ENCODE measurements at places on chromosomes 7 and 10.

GRCh38 chr10:69866688-69867461 is 65.2 kb downstream of the COL13A1 start:
- DNase-seq: no peak

GRCh38 chr7:70660819-70661191 is 471.1 kb upstream of the GALNT17 start:
- DNase-seq: peak; percentile 27

DNA sequence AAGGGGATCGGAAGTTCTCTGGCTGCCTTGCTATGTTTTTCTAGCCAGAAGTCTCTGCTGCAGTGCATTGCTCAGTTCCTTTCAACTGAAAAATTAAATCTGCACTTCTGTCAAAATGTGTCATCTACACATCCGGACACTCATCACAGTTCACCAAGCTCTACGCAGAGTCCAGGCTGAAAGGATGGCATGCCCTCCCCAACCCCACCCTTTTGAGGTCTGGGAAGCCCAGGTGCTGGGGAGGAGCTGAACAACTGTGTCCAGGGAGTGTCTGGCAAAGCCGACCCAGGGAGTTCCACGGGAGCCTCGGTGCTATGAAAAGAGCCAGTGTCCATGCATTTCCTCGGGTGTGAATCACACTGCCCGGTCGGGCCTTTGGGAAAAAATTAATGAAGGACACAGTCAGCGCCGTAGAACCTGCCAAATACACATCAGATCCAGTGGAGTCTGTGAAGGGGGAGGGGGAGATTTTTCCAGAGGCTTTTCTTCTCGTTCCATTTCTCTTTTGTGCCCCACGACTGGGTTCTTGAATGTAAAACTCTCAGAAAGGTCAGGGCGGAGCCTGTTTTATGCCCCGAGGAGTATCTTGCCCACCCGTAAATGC is 757 bp upstream of the PALS2 start:
- DNase-seq: peak; percentile 17

GRCh38 chr10:131109291-131109690 is 202.2 kb downstream of the TCERG1L start:
- DNase-seq: no peak

DNA sequence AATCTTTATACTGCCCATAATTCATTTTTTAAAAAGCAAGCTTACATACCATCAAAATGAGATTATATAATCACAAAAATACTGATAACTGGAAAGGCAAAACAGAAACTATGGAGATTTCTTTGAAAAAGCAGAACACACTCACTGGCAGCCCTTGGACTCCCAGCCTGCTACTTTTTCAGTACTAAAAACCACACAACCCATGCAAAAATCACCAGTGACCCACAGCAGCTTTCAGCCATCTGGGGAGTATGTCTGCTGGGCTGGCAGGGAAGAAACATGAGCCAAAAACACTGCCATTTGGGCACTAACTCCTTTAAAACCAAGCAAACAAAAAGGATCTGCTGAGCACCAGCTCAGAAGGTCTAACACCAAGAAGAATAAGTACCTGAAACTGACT is 80.0 kb upstream of the DDC start:
- DNase-seq: no peak

DNA sequence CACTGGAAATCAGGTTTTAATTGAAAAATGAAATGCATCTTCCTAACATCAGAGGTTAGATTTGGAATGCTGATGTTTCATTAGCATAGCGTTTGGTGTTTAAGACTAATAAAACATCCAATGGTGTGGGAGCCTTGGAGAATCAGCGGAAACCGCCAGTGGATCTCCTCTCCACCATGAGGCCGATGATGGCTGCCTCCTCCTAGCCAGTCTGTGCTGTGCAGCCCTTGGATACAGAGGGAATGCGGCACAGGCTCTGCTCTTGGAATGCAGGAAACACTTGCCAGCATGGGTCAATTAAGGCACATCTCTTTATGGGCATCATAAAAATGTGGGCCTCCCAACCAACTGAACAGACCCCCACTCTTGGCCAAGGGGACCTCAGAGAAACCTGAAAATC is 259.9 kb downstream of the GLRX3 start:
- DNase-seq: no peak

DNA sequence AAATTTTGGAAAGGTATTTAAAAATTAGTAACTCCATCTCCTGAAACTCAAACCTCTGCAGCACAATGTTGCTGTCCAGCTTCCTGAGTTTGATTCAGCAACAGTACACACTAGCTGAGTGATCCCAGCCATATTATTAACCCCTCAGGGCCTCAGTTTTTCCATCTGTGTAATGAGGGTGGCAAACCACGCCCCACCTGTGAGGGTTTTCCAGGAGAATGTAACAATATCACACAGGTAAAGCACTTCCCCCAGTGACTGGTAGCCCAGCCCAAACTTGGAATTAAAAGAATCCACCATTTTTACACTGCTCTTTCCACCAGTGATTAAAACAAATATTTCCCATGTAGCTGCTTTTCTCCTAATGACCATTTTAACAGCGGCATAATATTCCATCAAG is 122.4 kb downstream of the SORBS1 start:
- no peak for DNase-seq

DNA sequence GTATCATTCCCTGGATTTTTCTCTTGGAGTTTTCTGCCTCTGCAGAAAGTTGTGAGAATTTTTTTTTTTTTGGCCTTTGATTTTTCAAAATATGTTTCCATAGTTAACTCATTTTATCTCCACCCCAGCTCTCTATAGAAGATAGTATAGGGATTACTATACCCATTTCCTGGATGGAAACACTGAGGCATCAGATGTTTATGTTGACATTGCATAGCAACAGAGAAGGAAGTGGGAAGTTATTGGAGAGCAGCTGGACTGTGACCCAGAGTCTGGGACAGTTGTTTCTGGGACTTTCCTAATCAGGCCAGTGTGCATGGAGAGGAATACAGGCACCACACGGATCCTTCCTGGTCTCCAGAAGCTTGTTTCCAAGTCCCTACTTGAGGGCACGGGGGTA is 158.0 kb downstream of the CDH23 start:
- no peak for DNase-seq

- DNase-seq: no peak
These were observed 908 bp downstream of the CRYGN start for GRCh38 chr7:151438864-151439601.

DNA sequence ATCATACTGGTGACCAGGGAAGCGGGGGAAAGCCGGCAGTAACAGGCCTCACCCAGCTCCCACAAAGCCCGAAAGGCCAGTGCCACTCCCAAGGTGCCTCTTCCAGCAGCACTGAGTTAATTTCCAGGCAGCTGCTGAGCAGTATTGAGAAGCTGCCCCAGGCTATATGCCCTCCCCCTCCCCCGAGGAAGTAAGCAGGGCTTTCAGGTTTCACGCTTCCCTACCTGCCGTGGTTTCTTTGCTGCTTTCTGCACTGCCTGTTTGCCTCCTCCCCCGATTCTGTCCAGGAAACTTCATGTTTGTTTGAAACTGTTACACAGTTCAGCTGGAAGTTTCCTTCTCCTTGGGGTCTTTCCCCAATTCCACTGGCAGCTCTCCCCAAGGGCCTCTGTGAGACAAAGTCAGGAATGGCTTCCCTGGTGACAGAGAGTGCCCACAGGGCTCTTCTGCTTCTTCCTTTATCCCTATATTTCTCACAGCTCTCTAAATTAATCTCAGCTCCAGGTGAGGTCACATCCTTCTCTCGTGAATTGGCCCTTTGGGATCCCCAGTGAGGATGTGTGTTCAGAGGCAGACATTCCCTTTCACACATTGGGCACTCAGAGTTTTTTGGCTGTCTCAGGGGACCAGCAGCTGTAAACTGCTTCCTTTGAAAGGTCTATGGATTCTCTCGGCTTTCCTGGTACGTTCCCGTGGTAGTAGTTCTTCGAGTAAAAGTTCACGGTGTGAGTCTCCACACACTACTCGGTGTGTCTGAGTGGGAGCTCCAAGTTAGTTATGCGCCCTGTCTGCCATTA is 19.4 kb downstream of the C1GALT1 start:
- no peak for DNase-seq

DNA sequence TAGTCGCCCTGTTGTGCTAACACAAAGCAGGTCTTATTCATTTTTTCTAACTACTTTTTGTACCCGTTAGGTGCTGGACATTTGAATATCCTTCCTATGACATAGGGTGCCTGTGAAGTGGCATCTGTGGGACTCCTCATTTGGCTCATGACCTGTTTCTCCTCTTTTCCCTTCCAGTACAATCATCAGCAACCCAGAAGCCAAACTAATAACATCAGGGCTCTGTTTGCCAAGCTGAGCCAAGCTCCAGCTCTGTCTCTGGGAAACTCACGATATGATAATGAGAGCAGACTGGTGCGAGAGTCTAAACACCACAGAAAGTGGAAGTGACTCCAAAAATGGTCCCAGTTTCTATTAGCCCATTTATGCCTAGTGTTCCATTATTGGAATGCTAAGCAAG is 92.0 kb downstream of the SVIL start:
- DNase-seq: no peak

DNA sequence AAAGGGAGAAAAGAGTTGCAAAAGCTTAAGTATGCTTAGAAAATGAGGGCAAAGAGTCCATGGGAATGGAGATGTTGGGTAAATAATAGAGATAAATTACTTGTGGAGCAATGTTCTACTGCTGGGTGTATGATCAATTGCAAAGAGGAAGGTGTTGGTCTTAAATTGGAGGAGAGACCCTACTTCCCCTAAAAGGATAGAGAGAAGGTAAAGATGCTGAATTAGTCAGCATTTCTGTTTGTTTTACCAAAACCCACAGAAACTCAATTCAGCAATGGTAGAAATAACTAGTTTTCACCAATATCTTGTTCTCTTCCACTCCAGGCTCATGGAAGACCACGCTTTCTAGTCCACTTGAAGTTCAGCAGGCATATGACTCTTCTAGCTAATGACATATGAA is 32.1 kb downstream of the ASB4 start:
- DNase-seq: no peak

- DNase-seq: peak; percentile 93
These were observed 24.1 kb upstream of the FAM180A start for GRCh38 chr7:135772639-135773222.

- no peak for DNase-seq
These were observed 32.9 kb upstream of the EIF5AL1 start for GRCh38 chr10:79479283-79479909.

- DNase-seq: no peak
These were observed 517 bp downstream of the ITGB1 start for GRCh38 chr10:32957341-32958084.

- no peak for DNase-seq
These were observed 62.0 kb downstream of the GATA3 start for GRCh38 chr10:8116474-8116873.

GRCh38 chr10:104324221-104324686 is 14.0 kb downstream of the ITPRIP start:
- no peak for DNase-seq

GRCh38 chr7:15594461-15594860 is 32.6 kb upstream of the AGMO start:
- DNase-seq: no peak

DNA sequence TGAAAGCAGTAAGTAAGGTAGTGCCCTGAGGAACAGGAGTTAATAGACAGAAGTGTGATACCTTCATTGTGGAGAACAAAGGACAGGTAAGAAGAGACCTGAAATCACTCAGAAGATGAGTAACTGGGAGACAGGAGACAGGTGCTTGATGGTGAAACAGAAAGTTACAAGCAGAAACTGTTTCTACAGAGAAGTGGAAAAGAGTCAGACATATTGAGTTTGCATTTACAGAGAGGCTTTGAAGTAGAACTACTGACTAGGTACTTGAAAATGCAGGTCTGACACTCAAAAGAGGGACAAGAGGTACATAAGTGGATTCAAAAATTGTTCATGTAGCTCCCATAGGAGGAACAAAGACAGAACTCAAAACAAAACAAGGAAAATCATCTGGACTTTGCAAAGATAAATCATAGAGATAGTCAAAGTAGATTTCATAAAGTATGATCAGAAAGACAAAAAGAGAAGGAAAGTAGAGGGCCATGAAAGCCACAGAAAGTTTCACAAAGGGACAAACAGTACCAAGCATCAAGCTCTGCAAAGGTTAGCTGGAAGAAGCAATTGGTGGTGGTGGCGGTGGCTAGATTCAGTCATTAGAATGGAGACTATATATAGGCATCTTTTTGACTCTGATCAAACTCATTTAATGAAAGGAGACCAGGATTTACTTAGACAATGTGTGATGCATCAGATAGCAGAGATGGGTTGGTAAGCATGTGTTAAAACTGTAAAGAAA is 198.4 kb downstream of the PCLO start:
- DNase-seq: no peak

DNA sequence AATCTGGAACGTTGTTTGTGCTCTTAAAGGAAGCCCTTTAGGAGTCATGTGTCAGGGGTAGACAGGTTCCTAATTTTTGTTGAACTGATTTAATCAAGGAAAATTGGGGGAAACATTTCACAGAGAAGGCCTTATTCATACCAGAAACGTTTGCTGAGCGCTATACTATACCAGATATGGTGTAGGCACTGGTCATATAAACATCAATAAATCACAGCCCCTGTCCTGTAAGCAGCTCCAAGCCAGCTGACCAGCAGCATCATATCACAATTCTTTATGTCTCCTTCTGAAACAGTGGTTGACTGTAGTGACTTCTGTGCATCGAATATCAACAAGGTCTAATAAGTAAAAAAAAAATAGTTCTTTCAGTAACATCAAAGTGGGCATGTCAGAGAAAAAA is 1.1 kb downstream of the TMEM178B start:
- no peak for DNase-seq
